ENCODE measurements at places on chromosomes 16 and 17.
A peak's percentile ranks its signal among the peaks of the same experiment; 100 is the strongest.

DNA sequence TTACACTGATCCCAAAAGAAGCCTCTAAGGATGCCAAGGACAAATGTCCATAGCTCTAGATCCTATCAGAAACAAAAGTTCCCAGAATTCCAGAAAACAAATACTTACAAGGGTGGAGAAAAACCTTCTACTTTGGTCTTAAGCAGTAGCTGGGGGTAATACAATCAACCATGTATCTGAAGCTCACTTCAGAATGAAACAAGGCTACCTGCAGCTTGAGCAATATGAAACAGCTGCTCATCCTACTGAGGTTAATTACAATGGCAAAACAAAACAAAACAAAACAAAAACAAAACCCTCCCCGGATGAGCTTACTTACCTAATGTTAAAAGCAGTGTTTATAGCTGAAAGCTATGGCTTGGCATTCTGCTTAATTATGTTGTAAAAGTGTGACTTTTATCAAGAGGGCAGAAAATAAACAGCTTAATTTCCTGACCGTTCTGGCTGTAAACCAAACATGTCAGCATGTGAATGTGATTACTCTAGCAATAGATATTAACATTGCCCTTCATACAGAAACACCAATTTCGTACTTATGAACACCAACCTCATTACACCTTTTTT lies 10.5 kb downstream of the PDZD9 start:
- no peak for DNase-seq

DNA sequence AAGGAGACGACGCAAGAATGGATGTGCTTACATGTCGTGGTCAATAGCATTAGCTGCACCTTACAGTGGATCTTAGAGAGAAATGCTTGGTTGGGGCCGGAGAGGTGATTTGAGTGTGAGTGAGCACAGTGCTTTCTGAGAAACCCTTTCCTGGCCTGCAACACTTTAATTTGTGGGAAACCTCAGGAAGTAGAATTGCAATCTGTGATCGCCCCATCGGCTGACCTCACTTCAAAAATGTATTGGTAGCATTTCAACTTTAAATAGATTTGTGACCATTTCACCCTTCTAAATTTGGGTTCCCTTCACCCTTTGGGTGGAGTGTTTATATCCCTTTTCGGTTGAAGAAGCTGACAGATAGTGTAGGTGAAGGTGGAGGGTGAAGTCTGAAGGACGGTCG lies 13.2 kb downstream of the PRKCB start:
- no peak for DNase-seq

GRCh38 chr16:10552998-10553491 lies 27.4 kb downstream of the EMP2 start:
- DNase-seq = peak; percentile 35

- no peak for DNase-seq
Measured at GRCh38 chr16:16038950-16039349, 89.5 kb downstream of the ABCC1 start.

GRCh38 chr16:23155445-23156049 lies 6.3 kb upstream of the USP31 start:
- DNase-seq = no peak

DNA sequence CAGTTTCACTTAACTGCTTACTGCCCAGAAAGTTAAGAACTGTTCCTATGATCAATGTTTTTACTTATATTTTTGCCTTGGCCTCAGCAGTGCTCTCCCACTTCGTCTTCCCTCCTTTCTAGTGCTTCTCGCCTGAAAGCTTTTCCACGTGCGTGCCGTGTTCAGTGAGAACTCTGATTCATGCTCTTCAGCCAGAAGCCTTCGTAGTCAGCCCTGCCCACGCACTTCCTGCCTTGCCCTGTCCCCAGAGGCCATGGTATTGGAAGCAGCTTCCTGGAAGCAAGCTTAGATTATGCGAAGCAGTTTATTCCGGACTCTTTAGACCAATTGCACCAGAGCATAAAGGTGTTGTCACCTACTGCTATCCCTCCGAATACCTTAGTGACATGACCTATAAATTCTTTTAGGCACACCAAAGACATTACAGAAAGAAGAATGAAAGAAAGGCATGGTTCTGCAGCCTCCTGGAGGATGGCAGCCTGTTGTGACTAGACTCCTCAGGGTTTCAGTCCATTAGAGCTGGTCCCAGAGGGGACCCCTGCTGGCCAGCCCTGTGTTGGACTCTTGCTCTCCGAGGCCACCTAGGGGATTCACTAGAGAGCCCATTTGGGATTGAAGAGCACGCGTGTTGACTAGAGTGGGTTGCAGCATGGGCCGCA lies 105.2 kb downstream of the RPTOR start:
- DNase-seq = peak; percentile 88

- DNase-seq = no peak
Measured at GRCh38 chr17:39719563-39720355, 10.6 kb downstream of the MIEN1 start.

DNA sequence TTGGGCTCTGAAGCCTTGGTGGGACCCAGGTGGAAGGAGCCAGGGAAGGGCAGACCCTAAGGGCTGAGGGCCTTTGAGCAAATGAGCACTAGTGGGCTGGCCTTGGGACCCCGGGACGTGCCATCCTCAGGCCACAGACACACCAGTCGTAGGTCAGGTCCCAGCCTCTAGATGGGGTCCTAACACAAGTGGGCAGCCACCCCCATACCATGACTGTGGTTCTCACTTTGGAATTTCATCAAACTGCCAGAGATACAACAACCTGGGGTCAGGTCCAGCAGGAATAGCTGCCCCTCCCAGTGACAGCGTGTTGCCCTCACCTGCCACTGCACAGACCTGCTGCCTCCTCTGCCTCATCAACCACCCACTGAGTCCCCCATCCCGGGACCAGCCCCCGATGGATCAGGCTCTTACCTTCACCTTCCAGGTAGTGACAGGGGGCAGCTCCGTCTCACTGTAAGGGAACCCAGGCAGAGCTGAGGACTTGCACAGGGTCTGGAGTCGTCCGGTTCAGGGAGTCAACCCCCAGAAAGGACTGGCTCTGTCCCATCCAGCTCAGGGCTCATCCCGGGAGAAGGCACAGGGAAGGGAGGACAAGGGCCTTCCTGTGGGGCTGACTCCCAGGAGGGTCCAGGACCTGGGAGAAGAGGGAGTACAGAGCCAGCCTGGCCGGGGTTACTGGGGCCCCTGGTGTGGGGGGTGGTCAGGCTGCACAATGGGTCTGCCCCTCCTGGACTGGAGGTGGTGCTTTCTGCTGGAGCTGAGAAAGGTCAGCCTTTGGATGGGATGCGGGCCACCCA lies 40.0 kb downstream of the LGALS9 start:
- no peak for DNase-seq

Measured in activated CD4-positive, alpha-beta T cell treated with anti-CD3 and anti-CD28 coated beads for 4 hours (primary cell).